ENCODE measurements at places on chromosomes 7 and 10.
A peak's percentile ranks its signal among the peaks of the same experiment; 100 is the strongest.

GRCh38 chr10:79409726-79410085, 35.7 kb downstream of the ZCCHC24 start:
- DNase-seq, result no peak

GRCh38 chr7:73526896-73527821, 5.1 kb upstream of the BAZ1B start:
- no peak for DNase-seq

- peak; percentile 82 for DNase-seq
These were observed at the start of gene PDGFA for GRCh38 chr7:519484-520390. TSS of gene PDGFA (minus strand) at chr7:519846. CDS start at chr7:519001, 845 bp downstream.

DNA sequence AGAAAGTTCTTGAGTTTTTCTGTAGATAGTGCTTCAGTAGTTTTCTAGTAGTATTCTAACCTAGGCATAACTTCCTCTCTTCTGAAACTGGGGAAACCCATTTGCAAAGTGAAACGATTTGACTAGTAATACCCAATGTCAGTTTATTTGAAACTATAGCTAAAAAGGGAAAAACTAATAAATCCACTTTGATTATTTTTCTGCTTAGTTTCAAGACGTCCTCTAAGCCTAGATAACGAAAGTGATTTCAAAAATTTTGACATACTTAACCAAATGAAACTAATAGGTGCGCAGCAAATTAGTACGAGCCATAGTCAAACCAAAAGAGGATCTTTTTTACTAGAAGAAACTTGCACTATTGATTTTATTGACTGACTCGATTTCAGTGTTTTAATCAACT, 9.8 kb upstream of the SP8 start:
- DNase-seq, result no peak

GRCh38 chr10:91328320-91328984, 81.7 kb upstream of the HECTD2 start:
- DNase-seq, result no peak

GRCh38 chr7:158325530-158326381, 261.9 kb downstream of the PTPRN2 start:
- no peak for DNase-seq

DNA sequence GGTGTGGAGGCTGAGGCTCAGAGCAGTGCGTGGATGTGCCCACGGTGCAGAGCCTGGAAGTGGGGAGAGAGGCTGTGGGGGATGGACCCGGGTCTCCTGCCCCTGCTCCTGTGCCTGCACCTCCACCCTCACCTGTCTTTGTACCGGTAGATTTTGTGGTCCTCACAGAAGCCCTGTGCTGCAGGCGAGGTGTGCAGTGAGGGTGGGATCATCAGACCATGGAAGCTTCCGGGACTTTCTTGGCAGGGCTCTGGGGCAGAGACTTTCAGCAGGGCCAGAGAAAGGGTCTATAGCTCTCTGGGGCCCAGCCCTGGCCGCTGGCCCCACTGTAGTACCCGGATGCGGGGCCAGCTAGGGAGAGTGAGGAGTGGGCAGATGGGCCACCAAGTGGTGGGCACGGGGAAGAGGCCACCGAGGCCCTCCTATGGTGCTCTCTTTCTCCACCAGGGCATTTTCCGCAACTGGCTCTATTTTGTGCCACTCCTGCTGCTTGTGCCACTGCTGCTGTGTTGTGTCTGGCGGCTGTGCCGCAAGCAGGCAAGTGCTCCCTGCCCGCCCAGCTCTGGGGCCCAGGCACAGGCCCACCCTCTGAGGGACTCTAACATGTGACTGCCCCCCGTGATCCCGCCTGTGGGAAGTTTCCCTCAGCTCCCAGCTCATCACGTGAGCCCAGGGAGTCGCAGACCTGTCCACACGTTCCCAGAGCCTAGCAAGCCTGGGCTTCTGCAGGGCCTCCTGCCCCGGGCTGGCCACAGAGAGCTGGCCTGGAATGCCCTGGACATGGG, 22.1 kb downstream of the ANTXRL start:
- no peak for DNase-seq

DNA sequence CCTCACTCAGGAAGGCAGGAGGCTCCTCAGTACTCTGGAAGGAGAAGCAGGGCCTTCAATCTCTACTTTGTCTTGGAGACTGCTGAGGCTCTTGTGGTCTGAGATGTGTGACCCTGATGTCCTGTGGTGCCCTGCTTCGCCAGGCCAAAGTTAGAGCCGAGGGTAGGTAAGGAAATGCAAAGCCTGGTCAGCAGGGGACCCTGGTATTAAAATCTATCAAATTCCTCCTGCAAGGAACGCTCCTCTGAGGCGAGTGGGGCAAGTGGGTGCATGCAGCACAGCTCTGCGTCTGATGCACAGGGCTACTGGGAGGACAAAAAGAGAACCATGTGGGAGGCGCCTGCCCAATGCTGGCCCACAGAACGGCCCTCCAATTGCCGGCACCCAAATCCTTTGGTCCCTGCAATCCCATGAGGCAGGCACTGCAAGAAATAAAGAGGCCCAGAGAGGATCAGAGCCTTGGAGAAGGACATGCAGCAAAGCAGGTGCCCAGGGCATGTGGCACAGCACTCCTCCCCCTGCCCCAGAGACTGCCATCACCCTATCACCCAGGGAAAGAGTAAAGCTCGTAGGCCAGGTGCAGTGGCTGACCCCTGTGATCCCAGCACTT, 23.1 kb upstream of the ZMIZ1 start:
- no peak for DNase-seq

DNA sequence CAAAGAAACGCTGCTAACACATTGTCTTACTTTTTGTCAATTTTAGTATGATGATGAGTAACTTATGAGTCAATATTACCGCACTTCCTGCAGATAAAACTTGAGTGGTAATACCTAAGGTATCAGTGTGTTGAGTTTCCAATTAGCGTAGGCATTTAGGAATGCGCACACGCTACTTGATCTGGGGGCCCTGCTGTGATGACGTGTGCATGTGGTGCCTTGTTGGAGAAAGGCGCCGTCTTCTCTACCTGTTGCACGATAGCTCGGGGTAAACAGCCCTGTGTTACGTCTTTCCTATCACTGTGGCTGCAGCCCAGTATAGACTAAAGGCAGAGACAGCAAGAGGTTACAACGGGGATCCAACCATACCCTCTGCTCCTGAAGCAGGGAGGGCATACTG, 476.8 kb upstream of the ADARB2 start:
- DNase-seq, result no peak

DNA sequence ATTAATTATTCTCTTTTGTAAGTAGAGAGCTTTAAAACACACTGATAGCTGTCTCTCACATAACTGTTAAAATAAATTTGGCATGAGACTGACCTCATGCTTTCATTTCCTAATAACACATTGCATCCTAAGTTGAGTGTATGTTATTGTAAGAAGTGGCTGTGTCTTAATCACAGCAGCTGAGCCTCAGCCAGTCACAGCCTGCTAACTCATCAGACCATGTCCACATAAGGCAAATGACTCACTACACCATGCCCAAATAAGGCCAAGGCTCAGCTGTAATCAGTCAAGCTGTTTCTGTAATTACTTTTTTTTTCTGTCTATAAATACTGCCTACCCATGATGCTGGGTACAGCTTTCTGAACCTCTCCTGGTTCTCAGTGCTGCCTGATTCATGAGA, 860.9 kb downstream of the XPNPEP1 start:
- peak; percentile 9 for DNase-seq

- DNase-seq, result peak; percentile 66
These were observed 90.3 kb downstream of the MICALL2 start for GRCh38 chr7:1368682-1369571.

DNA sequence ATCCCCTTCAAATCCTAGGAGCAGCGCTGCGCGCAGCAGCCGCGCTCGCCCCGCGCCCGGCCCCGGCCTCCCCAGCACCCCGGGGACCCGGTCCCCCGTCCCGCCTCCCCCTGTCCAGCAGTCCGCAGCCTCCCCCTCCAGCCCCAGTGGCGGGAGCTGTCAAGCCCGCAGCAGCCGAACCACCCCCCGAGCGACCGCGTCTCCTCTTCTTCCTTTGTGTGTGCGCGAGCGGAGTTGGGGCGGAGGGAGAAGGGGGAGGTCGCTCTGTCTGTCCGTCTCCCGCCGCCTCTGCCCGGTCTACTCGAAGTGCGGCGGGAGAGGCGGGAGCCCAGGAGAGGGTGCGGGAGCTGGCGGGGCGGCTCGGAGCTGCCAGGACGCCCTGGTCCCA, 375 bp upstream of the CHN2 start:
- peak; percentile 11 for DNase-seq

GRCh38 chr7:45001138-45001694, 1.2 kb downstream of the CCM2 start:
- DNase-seq, result no peak

GRCh38 chr7:19972876-19973275, 199.5 kb upstream of the TMEM196 start:
- DNase-seq, result no peak

DNA sequence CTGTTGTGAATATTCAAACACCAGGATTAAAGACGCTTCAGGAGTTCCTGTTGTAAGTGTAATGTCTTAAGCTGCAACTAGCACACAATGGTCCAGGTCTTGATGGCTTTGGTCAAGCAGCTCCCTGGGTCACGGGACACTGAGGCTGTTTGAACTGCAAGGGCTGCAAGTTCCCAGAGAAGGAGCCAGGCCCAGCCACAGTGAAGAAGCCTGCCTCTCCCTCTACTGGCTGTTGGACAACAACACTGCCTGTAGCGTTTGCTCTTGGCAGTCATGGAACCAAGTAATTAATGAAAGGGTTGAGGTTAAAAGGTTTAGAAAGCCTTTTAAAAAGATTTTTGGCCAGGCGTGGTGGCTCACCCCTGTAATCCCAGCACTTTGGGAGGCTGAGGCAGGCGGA, 31.9 kb upstream of the GUSB start:
- peak; percentile 80 for DNase-seq

DNA sequence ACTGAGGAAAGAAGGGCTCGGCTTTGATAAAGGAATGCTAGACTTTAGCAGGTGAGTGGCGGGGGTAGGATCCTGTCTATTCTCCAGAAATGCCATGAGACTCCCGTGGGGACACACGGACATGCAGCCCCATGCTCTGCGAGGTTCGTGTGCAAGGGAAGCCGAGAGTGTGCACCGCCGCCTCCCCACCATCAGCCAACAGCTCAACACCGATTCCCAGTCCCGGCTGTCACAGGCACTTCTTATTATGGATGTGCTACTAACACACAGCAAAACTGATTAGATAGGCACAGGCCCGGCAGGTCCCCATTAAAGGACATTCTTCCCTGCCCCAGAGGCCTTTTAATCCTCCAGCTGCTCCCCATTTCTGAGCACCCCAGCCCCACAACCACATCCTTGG, 154.4 kb downstream of the PRKAG2 start:
- DNase-seq, result no peak

- DNase-seq, result no peak
These were observed 697.8 kb downstream of the NRG3 start for GRCh38 chr10:82572744-82573143.

DNA sequence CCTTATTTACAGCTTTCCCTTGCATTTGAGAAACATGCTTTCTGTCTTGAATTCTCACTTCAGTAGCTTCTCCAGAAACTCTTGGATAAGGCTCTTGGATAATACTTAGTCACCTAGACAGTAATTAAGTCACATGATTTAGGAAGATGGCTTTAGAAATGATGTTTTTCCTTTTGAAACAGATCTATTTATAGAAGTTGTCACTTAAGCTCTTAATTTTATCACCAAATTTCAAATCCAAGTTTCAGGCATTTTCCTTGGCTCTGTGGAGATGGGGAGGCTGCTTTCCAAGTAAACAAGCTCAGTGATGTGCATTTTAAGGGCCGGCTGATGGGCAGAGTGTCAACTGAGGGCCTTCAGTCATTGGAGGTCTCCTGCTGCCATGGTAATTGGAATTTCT, 130.3 kb downstream of the SRI start:
- no peak for DNase-seq

DNA sequence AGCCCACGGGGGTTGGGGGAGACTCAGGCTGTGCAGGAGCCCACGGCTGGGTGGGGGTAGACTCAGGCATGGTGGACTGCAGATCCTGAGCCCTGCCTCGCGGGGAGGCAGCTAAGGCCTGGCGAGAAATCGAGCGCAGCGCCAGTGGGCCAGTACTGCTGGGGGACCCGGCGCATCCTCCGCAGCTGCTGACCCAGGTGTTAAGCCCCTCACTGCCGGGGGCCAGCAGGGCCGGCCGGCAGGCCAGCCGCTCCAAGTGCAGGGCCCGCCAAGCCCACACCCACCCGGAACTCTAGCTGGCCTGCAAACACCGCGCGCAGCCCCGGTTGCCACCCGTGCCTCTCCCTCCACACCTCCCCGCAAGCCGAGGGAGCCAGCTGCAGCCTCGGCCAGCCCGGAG, 33.4 kb downstream of the SP4 start:
- no peak for DNase-seq

GRCh38 chr7:92916770-92917224, 80.4 kb upstream of the CDK6 start:
- peak; percentile 58 for DNase-seq

DNA sequence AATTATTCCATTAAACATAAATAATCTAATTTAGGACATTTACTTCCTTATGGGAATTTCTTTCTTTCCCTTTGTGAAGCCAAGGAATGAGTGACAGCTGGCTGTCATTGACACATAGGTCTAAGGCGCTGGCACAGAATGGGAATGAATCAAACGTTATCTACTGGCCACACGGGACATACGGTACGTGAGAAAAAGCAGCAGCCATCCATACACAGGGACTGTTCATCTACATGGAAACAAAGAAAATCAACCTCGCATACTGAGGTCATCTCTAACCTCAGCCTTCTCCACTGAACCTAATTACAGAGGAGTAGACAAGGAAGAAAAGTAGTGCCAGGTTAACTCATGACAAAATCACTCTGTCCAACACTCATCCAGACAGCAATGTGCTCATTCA, 126.3 kb upstream of the PTN start:
- DNase-seq, result no peak

- no peak for DNase-seq
These were observed 95.1 kb upstream of the PPP2R2D start for GRCh38 chr10:131805696-131806095.

DNA sequence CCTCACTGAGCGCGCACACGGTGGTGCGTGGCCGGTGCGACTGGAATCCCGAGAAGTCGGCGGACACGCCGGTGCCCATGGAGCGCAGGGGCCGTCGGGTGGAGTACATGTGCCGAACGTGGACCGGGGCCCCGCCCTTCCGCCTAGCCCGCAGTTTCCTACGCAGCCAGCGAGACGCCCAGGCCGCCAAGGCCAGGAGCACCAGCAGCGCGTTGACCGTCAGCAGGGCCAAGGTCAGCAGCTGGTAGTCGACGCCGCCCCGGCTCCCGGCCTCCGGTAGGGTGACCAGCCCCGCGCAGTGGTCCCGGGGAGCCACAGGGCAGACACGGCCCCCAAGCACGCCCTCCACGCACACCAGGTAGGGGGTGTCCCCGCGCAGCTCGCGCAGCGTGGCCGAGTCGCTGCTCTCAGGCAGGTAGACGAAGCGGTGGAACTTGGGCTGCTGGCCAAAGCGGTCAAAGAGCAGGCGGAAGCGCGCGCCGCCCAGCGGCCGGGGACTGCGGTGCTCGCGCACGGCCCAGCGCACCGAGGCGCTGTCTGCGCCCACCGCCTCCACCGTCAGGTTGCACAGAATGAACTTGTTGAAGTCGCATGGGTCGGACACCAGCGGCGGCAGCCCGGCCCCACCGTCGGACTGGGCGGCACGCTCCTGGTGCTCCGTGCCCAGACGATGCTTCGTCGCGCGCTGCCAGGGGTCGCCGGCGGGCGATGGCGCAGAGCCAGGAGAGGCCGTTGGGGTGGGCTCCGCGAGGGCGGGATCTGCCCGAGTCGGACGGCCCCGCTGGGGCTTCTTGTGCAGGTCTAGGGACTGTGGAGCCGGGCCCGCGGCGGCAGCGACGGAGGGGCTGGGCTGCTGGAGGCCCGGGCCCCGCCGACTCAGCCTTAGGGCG, 2.2 kb downstream of the TRIL start:
- peak; percentile 60 for DNase-seq

- DNase-seq, result no peak
These were observed 233.6 kb downstream of the SEMA3D start for GRCh38 chr7:84953234-84953633.

- DNase-seq, result peak; percentile 8
These were observed 867.8 kb upstream of the CELF2 start for GRCh38 chr10:10149899-10150298.
